Left renal pelvis (tissue), 4 donors: ENCODE measurements at places on chromosomes 11 and 22.

GRCh38 chr11:134945993-134946392 is 534.0 kb upstream of the B3GAT1 start:
- no peak for DNase-seq

DNA sequence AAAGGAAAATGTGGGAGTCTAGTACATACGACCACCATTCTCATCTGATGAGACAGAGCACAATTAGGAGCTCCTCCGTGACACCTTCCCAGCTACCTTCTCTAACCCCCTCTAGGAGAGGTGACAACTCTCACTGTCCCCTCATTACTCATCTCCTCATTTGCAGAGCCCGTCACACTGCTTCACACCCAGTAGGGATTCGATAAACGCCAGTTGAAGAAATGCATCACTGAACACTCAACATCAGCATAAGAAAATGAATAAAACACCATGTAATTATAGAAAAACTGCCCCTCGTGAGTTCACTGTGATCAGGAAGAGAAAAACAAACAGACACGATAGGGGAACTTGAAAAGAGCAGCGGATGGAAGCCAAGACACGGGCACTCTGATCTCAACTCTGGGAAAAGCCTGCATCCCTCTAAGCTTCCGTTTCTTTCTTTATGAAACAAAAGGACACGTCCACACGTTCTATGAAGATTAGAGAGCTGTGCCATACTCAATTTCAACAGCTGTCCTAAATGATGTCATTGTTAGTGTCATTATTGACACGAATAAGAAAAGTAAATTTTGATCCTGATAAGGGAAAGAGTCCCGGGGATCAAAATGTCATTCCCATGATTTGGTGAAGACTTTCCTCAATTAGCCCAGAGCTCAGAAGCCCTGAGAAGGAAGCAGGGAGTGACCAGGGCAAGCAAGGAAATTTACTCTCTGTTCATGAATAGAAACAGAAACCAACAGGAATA is 356.9 kb downstream of the LARGE1 start:
- DNase-seq = no peak

GRCh38 chr11:61954106-61954850 is 4.1 kb downstream of the BEST1 start:
- no peak for DNase-seq

GRCh38 chr22:22343581-22344296 is 99.2 kb downstream of the VPREB1 start:
- no peak for DNase-seq

- DNase-seq = no peak
Measured at GRCh38 chr11:120522736-120523135, 11.2 kb downstream of the GRIK4 start.

DNA sequence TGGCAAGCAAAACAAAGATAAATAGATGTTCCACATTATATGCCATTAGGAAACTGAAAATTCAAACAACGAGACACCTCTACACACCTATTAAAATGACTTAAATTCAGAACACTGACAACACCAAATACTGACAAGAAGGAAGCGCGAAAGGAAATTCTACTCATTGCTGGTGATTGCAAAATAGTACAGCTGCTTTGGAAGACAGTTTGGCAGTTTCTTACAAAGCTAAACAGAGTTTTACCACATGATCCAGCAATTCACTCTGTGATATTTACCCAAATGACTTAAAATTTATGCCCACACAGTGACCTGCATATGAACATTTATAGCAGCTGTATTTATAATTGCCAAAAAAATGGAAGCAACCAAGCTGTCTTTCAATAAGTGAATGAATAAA is 232.6 kb downstream of the CASP12 start:
- DNase-seq = no peak

DNA sequence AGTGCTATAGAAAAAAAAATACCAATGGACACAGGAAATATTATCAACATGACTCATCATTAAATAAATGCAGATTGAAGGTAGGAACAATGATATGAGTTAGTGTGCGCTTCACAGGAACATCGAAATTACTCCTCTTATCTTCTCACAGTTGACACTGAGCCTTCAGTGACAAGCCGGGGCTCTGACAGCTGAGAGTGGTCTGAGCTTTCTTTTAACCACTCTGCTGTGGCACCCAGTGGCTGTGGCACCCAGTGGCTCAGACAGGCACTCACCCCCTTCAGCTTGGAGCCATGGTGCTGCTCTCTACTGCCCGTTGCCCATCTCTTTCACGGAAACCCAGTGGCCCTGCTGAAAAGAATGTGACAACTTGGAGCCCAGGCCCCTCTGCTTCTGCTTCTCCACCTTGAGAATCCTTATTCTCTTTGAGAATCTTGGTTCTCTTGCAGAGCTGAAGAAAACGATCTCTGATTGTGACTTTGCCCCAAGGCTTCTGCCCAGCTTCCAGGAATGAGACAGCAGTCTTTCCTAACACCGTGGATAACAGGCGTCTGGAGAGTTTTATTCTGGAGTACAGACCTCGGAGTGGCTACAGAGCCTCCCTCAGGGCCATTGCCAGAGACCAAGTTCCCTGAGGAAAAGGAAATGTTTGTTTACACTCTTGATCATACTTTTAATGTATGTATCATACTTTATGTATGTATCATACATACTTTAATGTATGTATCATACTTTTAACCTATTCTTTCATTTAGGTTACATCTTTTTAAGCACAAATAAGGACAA is 37.1 kb upstream of the OR8B8 start:
- DNase-seq = no peak

- DNase-seq = no peak
Measured at GRCh38 chr11:12303421-12304149, 73.8 kb upstream of the PARVA start.
